GM04504 (cell line): ENCODE measurements at places on chromosomes 3 and 15.
A peak's percentile ranks its signal among the peaks of the same experiment; 100 is the strongest.

GRCh38 chr3:171790574-171790897 lies 19.7 kb downstream of the PLD1 start:
- DNase-seq: no peak

DNA sequence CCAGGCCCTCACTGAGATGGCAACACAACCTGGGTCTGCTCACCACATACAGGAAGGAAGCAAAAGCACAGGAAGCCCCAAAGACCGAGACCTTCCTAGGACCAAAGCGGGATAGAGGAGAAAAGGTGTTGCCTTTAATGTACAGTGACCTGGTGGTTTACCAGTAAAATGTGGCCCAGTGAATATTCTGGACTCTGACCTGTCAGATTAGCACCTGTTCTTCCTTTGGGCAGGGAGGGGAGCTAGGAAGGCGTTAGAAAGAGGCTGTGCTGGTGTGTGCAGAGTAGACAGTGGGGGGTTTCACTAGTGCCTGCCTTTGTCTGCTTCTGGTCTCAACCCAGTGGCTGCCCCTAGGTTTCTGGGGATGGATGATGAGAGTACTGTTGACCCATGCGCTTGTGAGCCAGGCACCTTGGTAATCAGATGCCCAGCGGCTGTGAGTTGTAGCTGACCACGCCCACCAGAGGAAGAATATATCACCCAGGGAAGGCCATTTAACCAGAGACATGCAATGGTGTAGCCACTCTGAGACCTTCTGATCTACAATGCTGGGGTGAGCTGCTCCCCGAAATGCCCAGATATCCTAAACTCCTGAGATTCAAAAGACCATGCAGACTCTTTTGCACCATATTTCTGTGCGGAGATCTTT lies 90.1 kb upstream of the NEO1 start:
- no peak for DNase-seq

GRCh38 chr15:68677996-68678395 lies 99.2 kb downstream of the CORO2B start:
- no peak for DNase-seq

- DNase-seq: no peak
These were observed 481.4 kb upstream of the CFAP20DC start for GRCh38 chr3:59531066-59531745.

- no peak for DNase-seq
These were observed 239.3 kb downstream of the EPHB1 start for GRCh38 chr3:135034291-135034768.

GRCh38 chr15:100667405-100668347 lies 65.3 kb downstream of the ASB7 start:
- DNase-seq: peak; percentile 72

- DNase-seq: no peak
These were observed 55.4 kb upstream of the KCNMB2 start for GRCh38 chr3:178480795-178481194.

GRCh38 chr3:101377796-101378195 lies 57.4 kb upstream of the IMPG2 start:
- DNase-seq: no peak

DNA sequence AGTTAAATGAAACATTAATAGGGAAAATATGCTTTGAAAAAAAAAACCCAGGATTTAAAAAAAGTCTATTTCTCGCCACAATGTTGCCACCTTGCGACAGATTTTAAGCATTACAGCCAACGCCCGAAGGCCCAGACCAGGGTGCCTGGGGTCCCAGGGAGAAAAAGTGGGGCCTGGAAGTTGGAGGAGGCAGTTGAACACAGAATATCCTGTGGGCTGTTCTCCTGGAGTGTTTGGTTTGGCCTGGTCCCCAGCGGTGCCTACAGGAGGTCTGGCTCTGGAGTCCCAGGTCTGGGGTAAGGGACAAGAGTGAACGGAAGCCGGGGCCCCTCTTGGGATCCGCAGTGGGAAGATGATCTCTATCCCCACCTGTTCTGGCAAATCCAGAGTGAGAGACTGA lies 3.4 kb downstream of the RNU6-1 start:
- DNase-seq: no peak

- no peak for DNase-seq
These were observed 3.7 kb downstream of the PAK6 start for GRCh38 chr15:40242601-40243000.

- DNase-seq: no peak
These were observed 232.1 kb upstream of the CDIN1 start for GRCh38 chr15:36347272-36347858.

- no peak for DNase-seq
These were observed 13.8 kb upstream of the ZNF662 start for GRCh38 chr3:42892169-42892568.

- no peak for DNase-seq
These were observed 109.7 kb upstream of the FAM3D start for GRCh38 chr3:58776231-58776630.

DNA sequence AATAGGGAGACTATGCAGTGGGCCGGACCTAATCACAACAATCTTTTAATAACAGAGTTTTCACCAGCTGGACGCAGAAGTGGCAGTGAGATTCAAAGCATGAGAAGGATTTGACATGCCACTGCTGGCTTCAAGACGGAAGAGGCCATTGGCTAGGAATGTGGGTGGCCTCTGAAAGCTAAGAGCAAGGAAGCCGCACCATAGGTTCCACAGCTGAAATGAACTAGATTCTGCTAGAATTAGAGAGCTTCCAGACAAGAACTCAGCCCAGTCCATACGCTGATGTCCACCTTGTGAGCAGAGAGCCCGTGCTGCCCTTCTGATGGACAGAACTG lies 6.9 kb upstream of the NCBP2 start:
- no peak for DNase-seq

- no peak for DNase-seq
These were observed 39.7 kb upstream of the MYZAP start for GRCh38 chr15:57551715-57552677.

- no peak for DNase-seq
These were observed 26.5 kb upstream of the AQP9 start for GRCh38 chr15:58111718-58112104.

- no peak for DNase-seq
These were observed 75.4 kb downstream of the CMTM8 start for GRCh38 chr3:32313723-32314473.

DNA sequence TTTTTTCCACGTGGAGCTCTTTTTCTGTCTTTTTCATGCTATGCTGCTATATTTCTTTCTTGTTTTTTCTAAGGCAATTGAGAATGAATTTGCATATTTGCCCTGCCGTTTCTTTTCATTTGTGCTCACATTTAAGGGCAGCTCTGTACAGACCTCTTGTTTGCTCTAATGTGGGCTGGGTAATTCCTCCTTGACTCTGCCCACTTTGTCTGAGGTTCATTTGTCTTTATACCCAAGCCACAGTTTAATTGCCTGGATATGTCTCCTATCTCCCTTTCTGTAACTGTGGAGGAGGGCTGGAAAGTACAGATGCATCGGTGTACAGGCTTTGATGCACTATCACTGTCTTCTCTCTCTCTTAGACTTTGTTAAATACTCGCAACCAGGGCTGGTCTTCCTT lies 195.9 kb downstream of the EPHB1 start:
- no peak for DNase-seq

DNA sequence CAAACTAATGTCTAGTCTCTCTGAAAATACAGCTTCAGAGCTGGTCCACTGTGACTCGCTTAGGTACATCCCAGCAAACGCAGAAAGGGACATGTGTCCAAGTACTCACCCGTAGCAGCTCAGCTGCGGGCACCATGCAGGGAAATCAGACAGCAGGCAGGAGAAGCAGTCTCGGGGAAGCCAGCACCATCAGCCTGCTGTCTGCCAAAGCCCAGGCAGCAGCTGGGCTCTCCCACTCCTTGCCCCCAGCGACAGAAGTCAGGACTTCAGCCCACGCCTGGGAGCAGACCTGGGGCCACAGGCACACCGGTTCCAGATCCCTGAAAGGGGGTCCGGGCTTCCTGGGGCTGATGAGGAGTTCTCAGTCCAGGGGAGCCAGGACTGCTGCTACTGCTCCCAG lies 34.9 kb downstream of the SEMA5B start:
- no peak for DNase-seq

DNA sequence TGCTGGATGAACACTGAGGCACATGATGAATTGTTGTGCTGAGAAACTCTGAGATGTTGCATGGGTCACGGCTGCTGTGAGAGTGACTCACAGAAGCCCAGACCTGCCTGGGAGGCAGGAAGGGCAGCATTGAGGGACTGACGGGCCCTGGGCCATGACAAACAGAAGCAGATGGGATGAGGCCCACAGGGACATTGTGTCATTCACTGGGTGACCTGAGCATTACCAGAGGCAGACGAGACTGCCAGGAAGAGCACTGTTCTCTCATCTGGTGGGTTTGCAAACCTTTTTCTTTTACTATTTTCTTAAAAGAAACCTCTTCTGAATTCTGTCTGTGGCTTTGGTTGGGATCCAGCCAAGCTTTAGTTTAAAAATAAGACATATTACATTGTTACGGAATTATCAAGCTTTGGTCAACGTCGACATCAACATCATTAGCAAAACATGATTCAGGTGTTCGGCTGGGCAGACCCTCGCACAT lies 67.8 kb downstream of the BDH1 start:
- DNase-seq: peak; percentile 89

DNA sequence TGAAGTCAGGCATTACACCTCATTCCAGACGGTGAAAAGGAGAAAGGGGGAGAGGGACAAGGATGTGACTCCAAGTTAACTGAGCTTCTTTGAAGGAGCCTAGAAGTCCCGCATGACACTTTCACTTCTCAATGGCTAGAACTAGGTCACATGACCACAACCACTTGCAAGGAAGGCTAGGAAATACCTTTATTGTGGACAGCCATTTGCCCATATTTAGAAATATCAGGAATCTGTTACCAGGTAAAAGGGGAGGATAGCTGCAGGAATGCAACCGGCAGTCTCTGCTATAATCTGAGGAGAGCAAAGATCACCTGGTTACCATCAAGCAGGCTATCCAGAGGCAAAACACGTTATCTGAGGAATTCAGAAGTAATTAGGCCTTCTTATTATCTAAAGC lies 28.9 kb upstream of the PXYLP1 start:
- DNase-seq: no peak

- DNase-seq: no peak
These were observed 759 bp downstream of the CD96 start for GRCh38 chr3:111542611-111543300.

DNA sequence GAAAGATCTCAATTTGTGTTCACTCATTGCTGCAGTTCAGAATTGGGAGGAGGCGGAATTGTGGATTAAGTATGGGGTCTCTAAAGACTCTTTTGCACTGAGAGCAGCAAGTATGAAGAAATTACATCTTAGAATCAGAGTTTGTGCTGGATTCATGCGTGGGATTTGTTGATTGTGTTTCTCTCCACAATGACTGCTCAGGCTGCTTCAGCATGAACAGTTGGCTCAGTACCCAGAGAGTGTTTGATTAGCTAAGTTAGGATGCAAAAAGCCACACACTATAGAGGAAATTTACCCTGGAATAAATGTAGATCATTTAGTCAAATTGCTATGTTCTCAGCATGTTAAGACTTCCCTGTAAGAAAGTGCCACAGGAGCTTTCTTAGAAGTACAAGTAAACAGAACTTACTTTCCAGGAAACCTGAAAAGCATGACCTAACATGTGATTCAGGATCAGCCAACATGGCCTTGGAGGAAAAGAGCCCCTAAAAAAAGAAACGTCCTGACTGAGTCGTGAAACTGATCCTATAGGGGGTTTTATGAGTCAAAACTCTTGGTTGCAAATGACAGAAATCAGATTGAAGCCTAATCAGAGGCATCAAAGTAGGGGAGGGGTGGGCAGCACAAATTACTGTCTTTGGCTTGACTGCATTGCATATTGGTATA lies 32.6 kb downstream of the HHLA2 start:
- no peak for DNase-seq

DNA sequence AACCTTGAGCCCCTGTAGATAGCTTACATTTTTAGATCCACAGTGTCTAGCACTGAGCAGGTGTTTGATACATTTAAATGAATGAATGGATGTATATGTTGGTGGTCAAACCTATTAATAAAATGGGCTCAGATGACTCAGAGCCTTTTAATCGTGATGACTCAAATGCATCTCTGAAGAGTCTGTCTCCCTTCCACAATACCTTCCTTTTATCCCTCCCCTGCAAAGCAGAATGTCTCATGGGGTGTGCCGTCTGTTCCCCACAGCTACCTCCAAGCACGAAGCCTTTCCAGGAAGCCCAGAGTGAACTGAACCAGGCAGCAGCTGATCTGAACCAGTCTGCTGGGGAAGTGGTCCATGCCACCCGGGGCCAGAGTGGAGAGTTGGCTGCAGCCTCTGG lies 303.5 kb upstream of the TPM1 start:
- DNase-seq: peak; percentile 27

DNA sequence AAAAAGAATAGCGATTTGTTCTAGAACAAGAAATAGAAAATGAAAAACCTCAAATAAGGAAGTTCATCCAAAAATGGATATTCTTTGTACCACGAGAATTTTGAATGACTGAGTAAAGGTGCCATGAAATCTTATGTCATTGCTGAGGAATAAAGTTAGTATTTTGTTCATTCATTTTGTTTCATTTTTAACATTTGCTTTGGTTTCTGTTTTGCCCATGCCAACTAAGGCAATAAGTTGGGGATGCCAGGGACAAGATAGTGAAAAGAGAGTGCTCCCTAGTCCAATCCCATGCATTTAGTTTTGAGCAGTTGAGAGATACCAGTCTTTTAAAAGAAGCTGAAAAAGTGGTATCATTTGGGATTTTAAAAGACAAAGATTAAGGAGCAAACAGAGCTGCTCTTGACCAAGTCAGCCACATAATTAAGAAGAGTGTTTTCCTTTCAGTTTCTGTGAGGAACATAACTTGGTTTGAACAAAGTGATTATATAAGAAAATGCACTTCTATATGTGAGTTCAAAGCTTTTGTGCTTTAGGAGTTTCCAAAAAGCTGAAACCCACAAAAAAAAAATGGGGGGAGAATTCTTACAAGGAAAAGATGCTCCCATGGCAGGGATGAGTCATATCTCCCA lies 201.4 kb downstream of the PLOD2 start:
- DNase-seq: no peak
